ENCODE measurements at places on chromosomes 5 and 9.
A peak's percentile ranks its signal among the peaks of the same experiment; 100 is the strongest.

DNA sequence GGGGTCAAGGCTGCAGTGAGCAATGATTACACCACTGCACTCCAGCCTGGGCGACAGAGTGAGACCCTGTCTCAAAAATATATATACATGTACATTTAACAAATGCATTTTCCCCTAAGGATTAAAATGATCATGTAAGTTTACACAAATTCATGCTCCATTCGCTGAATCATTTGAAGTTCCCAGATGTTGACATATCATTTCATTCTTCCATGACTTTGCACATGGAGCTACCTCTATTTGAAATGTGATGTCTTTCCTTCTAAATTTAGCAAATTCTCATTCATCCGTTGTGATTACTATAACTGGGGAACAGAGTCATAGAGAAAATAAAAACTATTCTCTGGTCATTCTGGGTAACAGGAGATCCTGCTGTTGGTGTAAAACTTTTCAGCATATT, 10.6 kb downstream of the PTGER4 start:
- DNase-seq: no peak

- no peak for DNase-seq
Measured at GRCh38 chr9:112140936-112141335, 34.2 kb downstream of the SUSD1 start.

GRCh38 chr9:98807070-98807813, at the start of gene GALNT12:
Gene GALNT12, plus strand, starts transcription at chr9:98807670. Its CDS starts 29 bp downstream, at chr9:98807699.
- DNase-seq: peak; percentile 64

- no peak for DNase-seq
Measured at GRCh38 chr5:62310426-62311143, 4.6 kb downstream of the KIF2A start.

DNA sequence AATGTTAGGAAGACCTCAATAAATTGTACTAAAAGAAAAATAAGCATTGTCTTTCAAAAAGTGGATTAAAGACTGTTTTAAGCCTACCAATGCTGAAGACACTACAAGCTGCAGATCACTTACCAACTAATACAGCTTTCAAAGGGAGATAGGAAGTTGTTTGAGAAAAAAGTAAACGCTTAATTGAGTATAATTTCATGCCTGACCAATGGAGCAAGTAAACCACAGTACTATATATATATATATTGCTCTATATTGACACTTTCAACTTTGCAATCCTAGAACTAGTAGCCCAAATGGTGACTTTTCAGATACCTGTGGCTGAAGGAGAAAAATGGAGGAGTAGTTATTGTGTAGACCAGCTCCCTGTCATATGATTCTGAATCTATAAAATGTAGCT, 85.7 kb downstream of the FREM1 start:
- no peak for DNase-seq

GRCh38 chr5:61657686-61658085, 325.6 kb downstream of the ZSWIM6 start:
- no peak for DNase-seq

GRCh38 chr5:101917166-101917565, 378.9 kb downstream of the SLCO4C1 start:
- DNase-seq: no peak

- no peak for DNase-seq
Measured at GRCh38 chr9:128862401-128862851, 19.3 kb downstream of the KYAT1 start.

DNA sequence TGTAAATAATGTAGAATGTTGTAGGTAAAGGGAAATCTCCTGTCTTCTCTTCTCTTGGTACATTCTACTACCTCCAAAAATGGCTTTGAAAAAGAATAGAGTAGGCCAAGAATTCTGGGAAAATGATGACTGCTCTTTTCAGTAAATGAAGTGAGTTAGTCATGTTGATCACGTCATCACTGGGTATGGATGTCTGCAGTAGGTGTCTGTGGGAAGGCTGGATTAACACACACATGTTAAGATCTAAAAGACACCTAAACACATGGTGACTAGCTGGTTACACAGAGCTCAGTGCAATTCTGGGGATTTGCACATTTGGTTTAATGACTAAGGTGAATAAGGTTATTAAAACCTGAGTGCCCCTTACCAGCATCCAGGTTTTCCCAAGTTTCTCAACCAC, 161.5 kb downstream of the CEP120 start:
- DNase-seq: no peak

DNA sequence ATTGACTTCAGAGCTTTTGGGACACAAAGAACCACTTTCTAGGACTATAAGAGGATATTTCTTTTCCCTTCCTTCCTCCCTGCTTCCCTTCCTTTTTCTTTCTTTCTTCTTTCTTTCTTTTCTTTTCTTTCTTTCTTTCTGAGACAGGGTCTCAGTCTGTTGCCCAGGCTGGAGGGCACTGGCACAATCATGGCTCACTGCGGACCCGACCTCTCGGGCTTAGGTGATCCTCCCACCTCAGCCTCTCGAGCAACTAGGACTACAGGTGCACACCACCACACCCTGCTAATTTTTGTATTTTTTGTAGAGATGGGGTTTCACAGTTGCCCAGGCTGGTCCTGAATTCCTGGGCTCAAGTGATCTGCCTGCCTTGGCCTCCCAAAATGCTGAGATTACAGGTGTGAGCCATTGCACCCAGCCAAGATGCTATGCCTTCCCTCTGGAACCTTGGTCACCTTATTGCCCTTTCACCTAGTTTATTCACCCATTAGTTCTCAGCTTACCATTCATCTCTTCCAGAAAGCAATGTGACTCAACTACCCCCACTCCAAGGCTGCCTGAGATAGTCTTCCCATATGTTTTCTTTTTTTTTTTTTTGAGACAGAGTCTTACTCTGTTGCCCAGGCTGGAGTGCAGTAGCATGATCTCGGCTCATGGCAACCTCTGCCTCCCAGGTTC, 10.1 kb downstream of the PLIN2 start:
- DNase-seq: no peak

All from activated CD4-positive, alpha-beta memory T cell treated with anti-CD3 and anti-CD28 coated beads for 36 hours (primary cell).